ENCODE measurements at places on chromosomes 5 and 9.
A peak's percentile ranks its signal among the peaks of the same experiment; 100 is the strongest.

DNA sequence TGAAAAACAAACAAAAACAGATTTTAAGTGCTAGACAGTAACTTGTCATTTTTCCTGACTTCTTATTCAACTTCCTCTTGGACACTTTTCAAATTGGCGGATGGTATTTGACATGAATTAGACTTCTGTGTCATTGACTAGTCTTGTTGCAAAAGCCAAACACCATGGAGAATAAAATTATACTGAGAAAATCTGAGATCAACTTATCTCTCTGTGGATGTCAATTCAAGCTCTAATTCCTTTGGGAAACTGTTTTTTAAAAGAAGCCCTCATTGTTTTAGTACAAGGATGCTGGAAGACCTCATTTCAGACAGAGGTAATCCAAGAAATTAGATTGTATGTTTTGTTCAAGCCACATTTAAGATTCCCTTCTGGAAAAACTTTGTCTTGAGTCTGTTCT is 831.0 kb downstream of the SEMA5A start:
- no peak for DNase-seq

GRCh38 chr5:135185481-135186065 is 151.5 kb upstream of the PITX1 start:
- no peak for DNase-seq

GRCh38 chr5:154129921-154130320 is 60.6 kb upstream of the GALNT10 start:
- DNase-seq = no peak

DNA sequence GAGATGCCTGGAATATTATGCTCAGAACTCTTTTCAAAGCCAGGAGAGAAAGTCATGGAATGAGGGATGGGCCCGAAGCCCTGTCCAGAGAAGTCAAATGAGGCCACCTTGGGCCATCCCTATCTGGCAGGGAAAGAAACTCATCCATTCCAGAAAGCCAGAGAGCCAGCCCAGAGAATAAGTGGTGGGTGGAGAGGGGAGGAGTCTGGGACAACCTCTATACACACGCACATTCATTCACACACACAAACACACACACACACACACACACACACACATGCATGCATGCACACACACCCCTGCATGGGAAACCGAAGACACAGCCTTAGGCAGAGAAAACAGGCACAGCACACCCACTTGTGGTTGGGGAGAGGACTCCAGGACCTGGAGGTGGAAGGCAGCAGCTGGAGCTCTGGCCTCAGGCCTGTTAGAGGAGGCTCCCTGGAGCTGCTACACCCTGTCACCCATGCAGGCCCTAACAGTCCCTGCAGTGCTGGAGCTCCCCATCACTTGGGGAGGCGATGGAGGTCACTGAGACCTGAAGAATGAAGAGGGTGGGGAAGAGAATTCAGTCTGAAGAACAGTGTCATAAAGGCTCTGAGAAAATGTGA is 38.0 kb downstream of the TGFBI start:
- no peak for DNase-seq

DNA sequence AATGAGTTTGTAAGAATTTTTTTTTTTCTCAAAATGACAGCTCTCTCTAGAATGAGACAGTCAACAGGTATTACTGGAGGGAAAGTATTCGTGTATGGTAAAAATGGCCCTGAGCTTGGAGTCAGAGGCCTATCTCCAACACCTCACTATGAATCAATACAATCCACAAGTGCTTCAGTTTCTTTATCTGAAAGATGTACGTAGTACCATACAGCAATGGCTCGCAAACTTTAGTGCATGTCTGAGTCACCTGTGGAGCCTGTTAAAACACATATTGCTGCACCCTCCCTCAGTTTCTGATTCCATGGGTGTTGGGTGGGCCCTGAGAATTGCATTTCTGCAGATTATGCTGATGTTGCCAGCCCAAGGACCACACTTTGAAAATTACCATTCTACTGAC is 44.6 kb downstream of the DMRT2 start:
- no peak for DNase-seq

DNA sequence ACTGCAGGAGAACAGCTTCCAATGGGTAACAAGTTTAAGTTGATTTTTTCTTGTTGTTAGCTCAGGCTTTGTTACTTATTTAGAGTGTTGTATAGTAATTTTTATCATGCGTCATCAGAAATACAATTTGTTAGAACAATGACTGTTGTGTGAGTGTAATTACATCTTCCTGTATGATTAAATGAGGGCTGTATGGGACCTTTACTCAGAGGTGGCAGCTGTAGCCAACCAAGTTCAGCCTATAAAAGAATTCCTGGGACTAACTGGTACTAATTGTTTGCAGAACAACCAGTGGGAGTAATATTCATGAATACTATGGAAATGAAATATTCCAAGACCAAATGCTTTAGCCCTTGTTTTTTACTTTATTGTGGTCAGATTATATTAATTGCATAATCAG is 30.8 kb upstream of the TJP2 start:
- no peak for DNase-seq

DNA sequence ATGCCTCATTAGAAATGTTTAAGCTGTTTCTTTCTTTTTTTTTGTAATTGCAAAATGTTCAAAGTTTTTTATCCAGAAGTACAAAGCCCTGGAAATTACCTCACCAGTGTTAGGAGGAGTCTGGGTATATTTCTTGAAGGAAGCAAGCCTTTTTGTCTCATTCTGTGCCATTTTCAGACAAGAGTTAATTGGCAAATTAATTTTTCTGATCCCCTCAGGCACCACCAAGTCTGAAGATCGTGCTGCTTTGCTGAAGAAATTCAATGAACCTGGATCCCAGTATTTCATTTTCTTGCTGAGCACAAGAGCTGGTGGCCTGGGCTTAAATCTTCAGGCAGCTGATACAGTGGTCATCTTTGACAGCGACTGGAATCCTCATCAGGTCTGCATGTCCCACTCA is 94.9 kb downstream of the SMARCA2 start:
- DNase-seq = no peak

DNA sequence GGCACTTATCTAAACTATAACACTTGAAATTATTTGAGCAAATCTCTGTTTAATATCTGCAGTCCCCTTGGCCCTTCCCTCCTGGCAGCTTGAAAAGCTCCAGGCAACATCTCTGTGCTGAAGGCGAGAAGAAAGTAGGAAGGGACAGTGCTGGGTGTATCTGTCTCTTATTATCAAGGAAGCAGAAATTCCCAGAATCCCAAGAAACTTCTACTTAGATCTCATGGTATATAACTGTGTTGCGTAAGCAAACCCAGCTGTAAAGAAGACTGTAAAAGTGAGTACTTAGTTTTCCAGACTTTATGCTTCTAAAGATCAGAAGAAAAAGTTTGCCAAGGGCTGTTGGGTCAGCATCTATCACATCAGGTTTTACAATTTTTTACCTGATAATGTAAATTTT is 1869.8 kb downstream of the MAT2B start:
- DNase-seq = no peak

GRCh38 chr5:9409413-9409960 is 136.4 kb downstream of the SEMA5A start:
- DNase-seq = no peak

GRCh38 chr5:176916337-176916736 is 17.2 kb upstream of the HK3 start:
- no peak for DNase-seq

GRCh38 chr5:27524515-27524914 is 486.1 kb upstream of the CDH9 start:
- no peak for DNase-seq

DNA sequence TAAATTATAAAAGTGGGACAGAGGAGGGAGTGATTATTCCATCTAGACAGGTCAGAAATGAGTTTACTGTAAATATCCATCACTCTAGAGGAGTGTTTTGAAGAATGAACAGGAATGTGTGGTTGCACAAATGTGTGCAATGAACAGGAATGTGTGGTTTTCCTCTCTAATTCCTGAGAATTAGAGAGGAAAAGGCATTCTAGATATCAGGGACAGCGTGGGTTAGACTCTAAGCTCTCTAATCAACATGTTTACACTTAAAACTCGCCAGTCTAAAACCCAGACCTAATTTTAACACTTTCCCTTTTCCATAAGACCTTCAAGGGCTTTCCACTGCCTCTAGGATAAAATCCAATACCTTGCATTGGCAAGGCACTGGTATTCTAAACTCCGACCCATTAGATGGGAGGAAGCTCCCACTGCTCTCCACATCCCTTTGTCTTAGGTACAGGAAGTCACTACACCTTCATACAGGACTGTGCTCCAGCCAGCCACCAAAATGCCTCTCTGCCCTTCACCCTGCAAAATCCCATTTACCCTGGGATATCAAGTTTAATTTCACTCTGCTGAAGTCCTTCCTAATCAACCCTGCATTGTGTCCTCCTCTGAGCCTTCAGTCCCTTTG is 67.9 kb downstream of the NFIB start:
- DNase-seq = no peak

DNA sequence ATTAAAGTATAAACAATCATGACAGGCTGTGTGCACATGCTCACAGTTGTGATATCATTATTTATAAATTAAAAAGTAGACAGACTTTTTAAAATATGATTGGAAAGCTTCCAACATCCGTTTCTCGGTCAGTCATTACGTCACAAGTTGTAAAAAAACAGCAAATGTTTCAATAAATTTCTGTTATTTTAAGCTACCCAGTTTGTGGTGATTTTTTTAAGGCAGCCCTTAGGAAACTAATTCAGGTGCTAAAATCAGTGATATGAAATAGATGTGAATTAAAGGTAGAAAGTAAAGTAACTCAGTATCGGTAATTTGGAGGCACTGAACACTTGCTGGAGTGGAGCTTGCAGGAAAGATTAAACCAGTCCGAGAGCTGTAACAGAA is 1.2 kb downstream of the CCNH start:
- no peak for DNase-seq

- DNase-seq = no peak
Measured at GRCh38 chr5:132813599-132814502, 749 bp downstream of the SOWAHA start.

DNA sequence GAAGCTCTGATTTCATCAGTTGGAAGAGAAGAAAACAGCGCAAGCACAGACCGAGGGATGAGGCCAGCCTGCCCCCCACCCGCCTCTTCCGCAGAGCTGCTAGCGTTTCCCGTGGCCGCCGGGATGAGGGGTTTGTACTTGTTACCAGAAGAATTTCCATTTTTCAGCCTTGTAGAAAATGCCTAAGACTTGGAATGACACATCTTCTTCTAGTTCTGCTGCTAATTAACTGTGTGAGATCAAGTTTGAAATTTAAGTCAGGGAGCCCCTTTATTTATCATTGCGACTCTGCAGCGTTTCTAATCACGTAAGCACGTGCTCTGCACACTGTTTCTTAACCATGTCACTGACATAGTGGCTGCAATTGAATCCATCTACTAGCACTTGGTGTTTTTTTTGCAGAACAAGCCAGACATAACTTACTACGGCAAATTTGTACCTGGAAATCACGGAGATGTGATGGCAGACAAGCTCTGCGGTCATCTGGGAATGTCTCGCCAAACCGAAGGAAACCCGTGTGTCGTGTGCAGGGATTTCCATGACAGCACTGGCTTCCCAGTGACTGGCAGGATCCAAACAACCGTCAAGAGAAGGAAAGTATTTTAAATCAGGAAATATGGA is 41.8 kb upstream of the ROR2 start:
- no peak for DNase-seq

- no peak for DNase-seq
Measured at GRCh38 chr5:77396017-77396416, 96.1 kb downstream of the WDR41 start.

- DNase-seq = no peak
Measured at GRCh38 chr9:113373676-113374392, 3.0 kb downstream of the HDHD3 start.

DNA sequence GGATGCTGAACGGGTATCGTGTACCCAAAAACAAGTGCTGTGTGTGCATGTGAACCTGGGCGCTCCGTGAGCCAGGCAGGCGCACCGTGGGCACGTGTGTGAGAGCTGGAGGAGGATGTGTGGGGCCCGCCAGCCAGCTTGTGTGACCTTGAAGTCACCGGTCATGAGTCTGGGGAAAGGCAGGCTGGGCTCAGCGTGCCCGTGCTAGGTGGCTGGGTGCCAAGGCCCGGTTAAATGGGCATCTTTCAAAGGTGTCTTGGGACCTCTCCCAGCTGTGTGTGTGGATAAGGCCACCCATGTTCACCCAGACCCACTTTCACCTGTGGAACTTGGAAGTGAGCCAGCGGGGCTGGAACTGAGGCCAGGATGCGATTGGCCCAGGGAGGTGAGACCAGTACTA is 3.4 kb downstream of the KCNT1 start:
- no peak for DNase-seq

DNA sequence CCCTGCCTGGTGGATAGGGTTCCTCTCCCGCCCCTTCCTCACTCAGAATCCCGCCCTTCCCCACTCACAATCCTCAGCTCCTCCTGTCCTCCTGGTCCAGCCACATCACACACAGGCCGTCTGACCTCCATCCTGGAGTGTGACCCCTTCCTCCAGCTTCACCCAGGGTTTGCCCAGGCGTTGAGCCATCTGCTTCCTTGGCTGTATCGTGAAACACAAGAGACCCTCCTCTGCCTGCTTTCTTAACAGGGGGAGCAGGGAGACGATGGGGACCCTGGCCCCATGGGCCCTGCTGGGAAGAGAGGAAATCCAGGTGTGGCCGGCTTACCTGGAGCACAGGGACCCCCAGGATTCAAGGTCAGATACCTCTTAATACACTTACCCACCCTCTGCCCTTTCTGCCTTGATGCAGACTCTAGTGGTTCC is 32.3 kb upstream of the ORM1 start:
- DNase-seq = no peak

- DNase-seq = no peak
Measured at GRCh38 chr5:68533051-68533450, 317.5 kb downstream of the PIK3R1 start.

DNA sequence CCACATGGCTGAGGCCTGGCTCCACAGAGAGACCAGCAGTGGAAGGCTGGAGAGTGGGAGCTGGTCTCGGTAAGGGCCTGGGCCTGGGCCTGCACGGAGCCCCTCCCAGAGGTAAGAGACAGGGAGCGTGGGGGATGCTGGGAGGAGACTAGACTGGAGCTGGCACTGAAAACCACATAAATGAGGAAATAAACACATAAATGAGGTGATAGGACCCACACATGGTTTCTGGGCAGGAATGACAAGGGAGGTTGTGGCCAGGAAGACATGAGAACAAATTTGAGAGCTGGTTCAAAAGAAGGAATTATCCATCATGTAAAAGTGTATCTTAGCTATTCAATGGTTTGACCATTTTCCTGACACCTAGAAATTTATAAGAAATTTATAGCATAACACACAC is 451.7 kb upstream of the DAP start:
- no peak for DNase-seq

GRCh38 chr9:136268318-136268717 is 22.7 kb upstream of the QSOX2 start:
- peak; percentile 25 for DNase-seq

DNA sequence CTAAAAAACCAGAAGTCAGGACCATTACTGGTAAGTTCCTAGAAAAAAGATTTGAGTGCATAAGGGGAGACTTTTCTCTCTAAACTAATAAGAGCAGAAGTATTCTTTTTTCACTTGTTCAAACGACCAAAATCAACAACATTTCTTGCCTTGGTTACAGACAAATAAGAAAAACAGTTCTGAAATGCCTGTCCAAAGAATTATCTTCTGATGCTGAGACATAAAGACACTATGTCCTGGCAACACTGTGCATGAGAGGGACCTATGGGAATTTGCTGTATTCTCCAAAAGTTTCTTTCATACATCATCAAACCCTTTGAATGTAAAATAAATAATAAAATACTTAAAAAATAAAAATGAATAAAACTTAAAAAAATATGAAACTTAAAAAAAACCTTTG is 50.4 kb downstream of the ZNF474 start:
- DNase-seq = no peak
